ENCODE measurements at places on chromosomes 4 and X.

- DNase-seq = no peak
Observed at GRCh38 chr4:85681221-85681657, 206.3 kb downstream of the ARHGAP24 start.

DNA sequence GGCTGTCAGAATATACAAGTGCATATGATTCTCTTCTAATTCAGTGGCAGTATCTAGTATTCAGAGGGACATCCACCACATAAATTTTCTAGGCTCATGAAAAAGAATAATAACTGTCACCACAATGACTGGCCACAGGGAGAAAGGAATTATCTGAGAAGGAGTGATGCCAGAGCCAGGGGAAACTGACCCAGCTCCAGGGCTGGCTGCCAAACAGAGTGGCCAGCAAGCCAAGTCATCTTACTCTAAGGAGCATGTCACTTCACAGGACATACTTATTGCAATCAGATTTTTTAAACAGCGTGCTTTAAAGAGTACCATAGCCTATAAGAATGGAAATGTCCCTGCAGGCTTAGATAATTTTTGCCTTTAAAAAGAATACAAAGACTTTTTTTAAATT lies 5.8 kb upstream of the SEPTIN11 start:
- DNase-seq = no peak

GRCh38 chrX:150362599-150363481 lies at the start of gene MAMLD1:
Gene MAMLD1 (plus strand): TSS chrX:150363317. CDS start chrX:150445517, 82,200 bp downstream.
- DNase-seq = peak; percentile 64

DNA sequence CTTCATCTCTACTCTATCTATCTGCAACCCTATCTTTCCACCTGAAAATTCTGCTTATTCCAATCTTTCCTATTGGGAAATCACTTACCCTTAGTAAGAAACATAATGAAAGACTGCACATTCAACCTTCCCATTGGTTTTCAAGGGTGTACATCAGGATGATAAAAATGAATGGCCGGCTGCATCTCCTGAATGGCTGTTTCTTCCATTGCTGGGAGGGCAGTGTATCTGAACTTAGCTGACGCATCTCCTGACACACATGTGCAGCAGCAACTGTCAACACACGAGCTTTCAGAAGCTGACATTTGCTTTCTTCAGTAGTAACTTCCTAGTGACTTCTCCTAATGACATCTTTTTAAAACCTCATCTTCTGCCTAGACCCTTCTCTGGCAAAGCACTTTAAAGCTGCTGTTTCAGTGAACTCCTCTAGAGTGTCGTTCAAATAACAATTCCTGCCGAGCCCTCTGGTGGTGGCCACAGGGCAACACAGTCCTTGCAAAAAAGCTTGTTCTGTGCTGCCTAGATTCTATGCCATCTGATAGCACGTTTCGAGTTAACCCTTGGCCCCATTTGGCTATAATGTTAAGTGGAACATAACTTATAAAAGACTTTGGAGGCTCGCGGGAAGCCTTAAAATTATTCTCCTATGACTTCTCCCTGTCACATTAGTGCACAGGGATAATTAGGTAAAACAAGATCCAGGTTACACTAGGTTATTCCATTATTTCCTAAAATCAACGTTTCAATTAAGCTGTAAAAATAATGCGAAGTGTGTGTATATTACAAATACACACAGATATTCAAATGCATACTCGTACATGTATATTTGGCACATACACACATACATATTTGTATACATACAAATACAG lies 2340.7 kb downstream of the PCDH7 start:
- peak; percentile 1 for DNase-seq

- DNase-seq = no peak
Observed at GRCh38 chr4:146338512-146338911, 124.2 kb downstream of the REELD1 start.

DNA sequence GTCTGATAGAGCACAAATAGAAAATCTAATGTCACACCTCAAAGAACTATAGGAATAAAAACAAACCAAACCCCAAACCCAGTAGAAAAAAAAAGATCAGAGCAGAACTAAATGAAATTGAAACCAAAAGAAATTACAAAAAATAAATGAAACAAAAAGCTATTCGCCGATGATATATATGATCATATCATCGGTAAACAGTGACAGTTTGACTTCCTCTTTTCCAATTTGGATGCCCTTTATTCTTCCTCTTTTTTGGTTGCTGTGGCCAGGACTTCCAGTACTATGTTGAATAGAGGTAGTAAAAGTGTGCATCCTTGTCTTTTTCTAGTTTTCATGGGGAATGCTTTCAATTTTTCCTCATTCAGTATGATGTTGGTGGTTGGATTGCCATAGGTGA lies 215.3 kb upstream of the AR start:
- DNase-seq = no peak

GRCh38 chr4:15557786-15558550 lies 88.3 kb downstream of the CC2D2A start:
- DNase-seq = no peak

DNA sequence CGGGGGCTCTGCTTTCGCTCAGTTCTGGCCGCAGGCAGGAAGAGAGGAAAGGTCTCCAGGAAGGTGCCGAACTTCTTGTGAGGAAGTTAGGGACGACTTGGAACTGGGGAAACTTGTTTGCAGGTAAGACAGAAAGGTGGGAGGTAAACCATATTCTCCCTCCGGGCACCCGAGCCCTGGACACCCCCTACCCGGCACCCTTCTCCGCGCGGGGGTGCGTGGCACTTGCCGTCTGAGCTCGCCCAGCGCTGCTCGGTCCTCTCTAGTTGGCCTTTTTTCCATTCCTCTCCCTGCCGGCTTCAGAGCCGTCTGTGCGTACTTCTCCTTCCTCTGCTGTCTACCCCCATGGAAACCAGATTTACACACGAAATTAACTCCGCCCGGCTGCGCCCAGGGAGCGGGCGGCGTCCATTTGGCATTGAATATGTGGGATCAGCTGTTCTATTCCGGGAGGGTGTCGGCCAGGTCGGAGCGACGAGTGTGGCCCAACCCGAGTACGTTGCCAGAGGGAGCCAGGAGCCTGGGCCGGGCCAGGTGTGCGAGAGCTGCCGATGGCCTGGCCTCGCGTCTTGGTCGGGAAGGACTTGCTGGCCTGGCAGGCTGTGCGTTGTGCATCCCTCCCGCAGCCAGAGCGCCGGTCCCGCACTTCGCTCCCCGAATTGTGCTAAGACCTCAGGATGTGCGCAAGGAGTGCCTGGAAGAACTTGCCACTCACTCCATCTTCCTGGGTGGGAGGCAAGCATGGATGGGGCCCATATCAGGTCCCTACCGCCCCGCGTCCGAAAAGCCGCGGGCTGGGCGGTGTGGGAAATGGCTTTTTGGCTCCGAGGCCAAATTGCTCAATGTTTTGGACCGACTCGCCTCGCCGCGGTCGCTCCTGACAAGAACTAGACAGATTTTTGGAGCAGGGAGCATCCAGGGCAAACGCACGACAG lies 1.7 kb downstream of the PDGFRA start:
- no peak for DNase-seq

- no peak for DNase-seq
Observed at GRCh38 chr4:147596981-147597380, 20.2 kb upstream of the TMEM184C start.

DNA sequence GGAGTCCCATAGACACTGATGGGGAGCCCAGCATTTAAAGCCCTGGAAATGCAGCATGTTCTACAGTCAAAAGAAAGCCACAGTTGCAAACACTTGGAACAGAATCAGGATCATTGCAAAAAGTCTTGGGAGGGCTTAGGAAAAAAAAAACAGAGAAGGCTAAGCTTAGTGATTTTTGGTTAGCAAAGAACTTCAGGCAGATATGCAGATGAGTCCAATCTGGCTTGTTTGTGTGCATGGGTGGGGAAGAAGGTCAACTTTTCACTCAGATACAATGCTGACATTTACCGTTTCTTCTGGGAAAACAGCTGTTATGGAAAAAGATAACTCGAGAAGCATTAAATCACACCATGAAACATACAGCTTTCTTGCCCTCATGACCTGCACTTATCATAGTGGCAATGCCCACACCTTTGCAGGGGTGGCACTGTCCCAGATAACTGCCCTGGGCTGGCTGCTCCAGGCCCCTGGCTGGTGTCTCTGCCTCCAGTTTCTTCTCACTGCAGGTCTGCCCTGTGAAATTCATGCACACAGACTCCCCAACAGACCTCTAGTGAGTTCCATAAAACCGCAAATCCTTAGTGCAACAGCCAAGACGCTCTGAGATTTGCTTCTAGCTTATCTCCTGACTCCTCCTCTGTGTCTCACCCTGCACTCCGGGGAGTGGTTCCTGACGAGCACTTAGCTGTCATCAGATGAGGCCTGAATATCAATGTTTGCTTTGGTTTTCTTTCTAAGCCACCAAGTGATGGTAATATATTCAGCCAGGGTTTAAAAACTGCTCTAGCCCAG lies 99.2 kb downstream of the DRD5 start:
- no peak for DNase-seq

DNA sequence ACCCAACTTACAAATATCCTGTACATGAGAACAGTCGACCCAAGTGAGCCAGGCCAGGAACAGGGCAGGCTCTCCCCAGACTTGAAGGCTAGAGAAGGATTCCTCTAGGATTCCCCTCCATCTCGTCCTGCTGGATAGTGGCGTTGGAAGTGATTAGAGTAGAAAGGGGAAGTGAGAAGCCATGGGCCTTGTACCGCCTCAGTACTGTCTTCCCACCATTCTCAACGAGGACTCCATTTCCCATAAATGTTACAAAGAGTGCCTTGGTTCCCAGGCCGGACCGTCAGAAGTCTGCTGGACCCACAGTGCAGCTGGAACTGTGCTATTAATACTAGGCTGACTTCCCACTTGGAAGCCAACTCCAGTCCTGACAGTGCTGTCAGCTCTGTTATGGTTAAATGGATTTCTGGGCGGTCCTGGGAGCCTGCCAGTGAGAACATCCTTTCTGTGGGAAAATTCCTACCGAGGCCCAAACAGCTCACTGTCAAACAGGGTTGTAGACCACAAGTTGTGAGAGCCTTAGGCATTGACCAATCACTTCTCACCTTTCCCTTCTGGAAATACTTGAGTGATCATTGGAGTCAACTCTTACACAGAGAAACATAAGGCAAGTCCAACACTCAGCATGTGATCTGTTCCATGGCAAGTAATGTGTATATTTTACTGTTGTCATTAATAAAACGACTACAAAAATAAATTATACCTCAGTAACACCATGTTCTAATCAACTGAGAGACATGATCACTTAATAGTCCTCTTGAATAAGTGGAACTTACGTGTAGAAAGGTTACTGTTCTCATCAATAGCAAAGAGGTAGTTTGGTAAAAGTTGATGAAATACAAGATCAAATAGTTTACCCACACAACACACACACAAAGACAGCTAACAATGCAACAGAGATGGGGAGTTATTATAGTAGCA lies 58.4 kb downstream of the AMELX start:
- no peak for DNase-seq

DNA sequence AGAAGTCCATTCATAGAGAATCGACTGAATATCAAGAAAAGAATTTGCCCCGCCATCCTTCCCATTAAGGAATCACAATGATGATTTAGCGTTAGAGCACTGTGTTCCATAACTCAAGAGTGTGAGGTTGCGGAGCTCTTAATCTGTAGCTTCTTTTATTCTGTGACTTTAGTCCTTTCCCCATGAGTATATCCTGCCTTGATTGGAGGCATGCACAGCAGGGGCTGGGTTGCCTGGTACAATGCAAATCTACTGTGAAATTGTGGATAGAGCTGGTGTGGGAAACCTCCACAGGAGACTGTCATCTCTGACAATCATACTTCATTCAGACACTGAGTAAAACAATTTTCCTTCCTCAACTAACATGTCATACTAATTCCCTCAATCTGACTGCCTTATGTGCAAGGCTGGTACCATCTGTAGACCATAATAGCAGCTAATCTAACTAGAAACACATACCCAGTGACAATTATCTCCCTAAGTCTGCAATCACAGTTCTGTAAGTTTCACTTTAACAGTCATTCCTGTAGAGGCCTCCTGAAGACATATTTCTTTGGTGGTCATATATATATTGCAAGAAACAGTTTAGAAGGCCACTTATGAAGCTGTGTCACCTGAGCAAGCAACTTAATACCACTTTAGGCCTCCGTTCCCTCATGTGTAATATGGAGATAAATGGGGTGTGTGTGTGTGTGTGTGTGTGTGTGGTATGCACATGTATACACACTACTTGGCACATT lies 355.2 kb upstream of the FAM241A start:
- no peak for DNase-seq

DNA sequence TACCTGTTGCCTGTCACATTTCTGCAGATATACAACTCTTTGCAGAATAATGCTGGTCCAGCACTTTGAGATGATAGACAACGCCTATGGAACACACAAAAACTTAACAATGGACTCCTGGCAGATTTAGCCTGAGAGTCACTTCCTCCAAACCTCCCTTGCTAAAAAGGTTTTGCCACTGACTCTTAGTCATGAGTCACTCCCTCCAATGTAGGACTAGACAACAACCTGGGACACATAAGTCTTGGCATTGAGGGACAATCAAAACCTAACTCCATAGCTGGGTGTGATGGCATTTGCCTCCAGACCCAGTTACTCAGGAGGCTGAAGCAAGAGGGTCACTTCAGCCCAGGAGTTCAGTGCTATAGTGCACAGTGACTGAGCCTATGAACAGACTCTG lies 22.0 kb upstream of the EIF4E start:
- no peak for DNase-seq

GRCh38 chr4:131551306-131551705 lies 1597.8 kb upstream of the PCDH10 start:
- DNase-seq = no peak

- no peak for DNase-seq
Observed at GRCh38 chr4:174495626-174496025, 26.7 kb downstream of the HPGD start.

- no peak for DNase-seq
Observed at GRCh38 chr4:169068423-169068822, 58.4 kb upstream of the CBR4 start.

- no peak for DNase-seq
Observed at GRCh38 chr4:175542786-175543185, 269.3 kb downstream of the GPM6A start.

- DNase-seq = no peak
Observed at GRCh38 chr4:43564107-43564506, 671.6 kb downstream of the GRXCR1 start.

DNA sequence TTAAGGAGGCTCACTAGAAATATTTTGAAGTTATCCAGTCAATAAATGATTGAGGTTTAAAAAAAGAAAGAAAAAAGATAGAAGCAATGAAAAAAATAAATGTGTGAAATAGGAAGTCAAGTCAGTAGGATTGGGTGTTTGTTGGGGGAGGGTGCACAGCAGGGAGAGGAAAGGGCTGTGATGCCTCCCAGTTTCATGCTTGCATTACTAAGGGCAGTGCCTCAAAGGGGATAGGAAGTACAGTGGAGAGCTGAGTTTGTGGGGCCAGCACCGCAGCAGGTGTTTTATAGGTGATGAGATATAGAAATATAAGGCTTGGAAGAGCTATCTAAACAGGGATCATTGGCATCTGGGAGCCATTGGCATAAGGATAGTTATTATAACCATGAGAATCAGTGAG lies 919.2 kb downstream of the STIM2 start:
- no peak for DNase-seq

GRCh38 chrX:39469126-39469525 lies 628.6 kb downstream of the BCOR start:
- no peak for DNase-seq

GRCh38 chrX:153307276-153308178 lies 14.0 kb downstream of the PNMA6F start:
- DNase-seq = no peak

GRCh38 chr4:98473046-98473445 lies 185.4 kb downstream of the TSPAN5 start:
- no peak for DNase-seq

- peak; percentile 66 for DNase-seq
Observed at GRCh38 chrX:24479924-24480323, 14.8 kb downstream of the PDK3 start.

Measured in stimulated activated CD4-positive, alpha-beta T cell treated with anti-CD3 and anti-CD28 coated beads, Interleukin-2, amount 100 ng/mL, for 24 hours (primary cell).